Epithelial cell of proximal tubule (primary cell): ENCODE measurements at places on chromosomes 2 and 18.

- no peak for DNase-seq
Measured at GRCh38 chr2:234650911-234651310, 154.0 kb upstream of the ARL4C start.

- DNase-seq = no peak
Measured at GRCh38 chr18:58955738-58956137, 91.1 kb downstream of the ZNF532 start.

DNA sequence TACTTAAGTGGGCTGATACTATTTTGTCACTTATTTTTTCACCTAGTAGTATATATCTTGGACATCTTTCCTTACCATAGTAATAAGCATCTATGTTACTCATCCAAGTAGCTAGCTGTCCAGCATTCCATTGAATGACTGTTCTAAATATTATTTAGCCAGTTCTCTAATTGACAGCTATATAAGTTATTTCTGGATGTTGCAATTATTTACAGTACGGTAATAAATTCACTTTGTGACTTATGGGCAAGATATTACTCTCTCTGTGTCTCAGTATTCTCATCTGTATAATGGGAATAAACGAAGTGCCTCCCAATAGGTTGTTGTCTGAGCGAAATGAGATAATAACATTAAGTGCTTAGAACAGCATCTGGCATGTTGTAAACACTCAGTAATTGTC, 46.6 kb upstream of the AGAP1 start:
- DNase-seq = no peak

- DNase-seq = no peak
Measured at GRCh38 chr2:99832926-99833325, 309.5 kb downstream of the AFF3 start.

DNA sequence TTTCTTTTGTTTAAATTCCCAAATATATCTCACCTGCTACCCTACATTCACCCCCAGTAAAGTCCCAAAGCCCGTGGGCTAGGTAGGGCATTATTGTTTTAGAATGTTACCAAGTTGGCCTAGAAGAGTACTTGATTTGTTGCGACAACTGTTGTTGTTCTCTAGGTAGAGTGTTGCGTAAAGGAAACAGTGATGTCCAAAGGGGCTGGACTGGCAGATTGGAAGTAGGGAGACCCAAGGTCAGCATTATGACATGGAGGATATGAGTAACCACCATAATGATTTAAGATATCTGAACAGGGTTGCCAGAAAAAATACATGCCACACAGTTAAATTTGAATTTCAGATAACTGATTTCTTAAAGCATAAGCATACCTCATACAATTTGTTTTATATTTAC, 39.2 kb downstream of the SCN1A start:
- DNase-seq = no peak

GRCh38 chr18:39843546-39843945, 2111.5 kb upstream of the PIK3C3 start:
- DNase-seq = no peak

DNA sequence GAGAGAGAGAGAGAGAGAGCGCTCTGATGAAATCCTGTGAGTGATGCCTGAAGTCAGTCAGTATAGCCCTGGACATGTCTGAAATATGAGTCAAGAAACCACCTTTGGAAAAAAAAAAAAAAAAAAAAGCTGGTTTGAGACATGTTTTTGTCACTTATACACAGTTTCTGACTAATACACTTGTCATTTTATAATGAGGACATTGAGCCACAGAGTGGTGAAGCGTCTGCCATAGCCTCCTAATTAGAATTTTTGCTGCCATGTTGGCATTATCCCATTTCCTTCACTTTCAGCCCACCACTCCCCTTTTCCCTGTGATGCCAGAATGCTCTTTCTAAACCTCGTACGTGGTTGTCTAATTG, 15.7 kb upstream of the MYO3B start:
- DNase-seq = no peak

GRCh38 chr2:183490914-183491313, 366.7 kb downstream of the NUP35 start:
- no peak for DNase-seq

DNA sequence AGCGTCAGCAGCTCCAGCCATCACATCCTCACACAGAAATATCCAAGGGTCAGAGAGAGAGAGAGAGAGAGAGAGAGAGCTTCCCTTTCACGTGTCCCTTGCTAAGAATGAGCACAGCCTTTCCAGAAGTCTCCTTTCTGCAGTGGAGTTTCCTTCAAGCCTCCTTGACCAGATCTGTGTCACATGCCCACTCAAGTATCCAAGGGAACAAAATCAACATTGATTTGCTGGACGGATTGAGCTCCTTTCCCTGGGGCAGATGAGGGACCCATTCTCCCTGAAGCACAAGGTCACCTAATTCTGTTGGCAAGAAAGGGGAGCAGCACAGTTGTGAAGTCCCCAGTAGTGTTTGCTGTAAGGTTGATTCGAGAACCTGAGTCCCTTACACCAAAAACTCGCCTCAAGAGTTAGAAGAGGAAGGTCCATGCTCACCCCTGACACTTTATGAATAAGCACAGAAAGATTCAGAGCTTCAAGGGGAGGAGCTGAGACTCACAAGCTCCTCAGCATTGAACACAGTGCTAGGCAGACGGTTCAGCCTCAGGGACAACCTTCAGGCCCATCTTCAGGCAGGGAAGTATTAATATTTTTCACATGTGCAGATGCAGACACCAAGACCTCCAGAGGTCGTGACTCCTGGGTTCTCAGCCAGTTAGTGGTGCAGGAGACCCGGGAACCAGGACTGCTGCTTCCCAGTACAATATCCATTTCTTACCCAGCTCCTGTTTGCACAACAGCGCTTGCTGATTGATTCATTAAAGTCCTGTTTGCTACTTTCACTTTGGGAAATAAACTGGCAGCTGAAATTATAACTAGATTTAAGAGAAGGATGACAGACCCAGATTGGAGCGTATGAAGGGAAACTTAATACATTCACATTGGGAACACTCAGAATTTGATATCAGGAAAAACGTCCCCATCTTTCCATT, 38.2 kb upstream of the MARCO start:
- DNase-seq = no peak

DNA sequence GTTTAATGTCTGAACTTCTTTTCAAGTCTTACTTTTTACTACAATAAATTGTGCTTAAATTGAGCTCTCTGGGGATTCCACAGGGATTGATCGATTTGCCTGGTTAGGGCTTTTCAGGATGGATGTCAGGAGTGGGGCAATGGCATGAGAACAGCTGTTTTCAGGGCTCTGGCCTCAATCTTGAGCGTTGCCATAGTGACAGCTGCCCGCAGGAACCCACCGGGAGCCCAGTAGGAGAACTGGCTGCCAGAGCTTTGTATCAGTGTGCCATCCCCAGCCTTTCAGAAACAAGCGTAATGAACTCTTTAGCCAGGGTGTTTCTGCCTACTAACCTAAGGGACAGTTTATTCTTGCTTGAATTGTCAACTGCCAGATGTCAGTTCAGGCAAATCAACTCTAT, 93.5 kb downstream of the GALNT3 start:
- no peak for DNase-seq

GRCh38 chr2:60780721-60781120, 24.7 kb downstream of the PAPOLG start:
- DNase-seq = no peak
